Cortex of kidney (tissue), 1 donor: ENCODE measurements at places on chromosomes 11 and 22.

- no peak for DNase-seq
Measured at GRCh38 chr11:17699147-17700114, 19.9 kb upstream of the MYOD1 start.

DNA sequence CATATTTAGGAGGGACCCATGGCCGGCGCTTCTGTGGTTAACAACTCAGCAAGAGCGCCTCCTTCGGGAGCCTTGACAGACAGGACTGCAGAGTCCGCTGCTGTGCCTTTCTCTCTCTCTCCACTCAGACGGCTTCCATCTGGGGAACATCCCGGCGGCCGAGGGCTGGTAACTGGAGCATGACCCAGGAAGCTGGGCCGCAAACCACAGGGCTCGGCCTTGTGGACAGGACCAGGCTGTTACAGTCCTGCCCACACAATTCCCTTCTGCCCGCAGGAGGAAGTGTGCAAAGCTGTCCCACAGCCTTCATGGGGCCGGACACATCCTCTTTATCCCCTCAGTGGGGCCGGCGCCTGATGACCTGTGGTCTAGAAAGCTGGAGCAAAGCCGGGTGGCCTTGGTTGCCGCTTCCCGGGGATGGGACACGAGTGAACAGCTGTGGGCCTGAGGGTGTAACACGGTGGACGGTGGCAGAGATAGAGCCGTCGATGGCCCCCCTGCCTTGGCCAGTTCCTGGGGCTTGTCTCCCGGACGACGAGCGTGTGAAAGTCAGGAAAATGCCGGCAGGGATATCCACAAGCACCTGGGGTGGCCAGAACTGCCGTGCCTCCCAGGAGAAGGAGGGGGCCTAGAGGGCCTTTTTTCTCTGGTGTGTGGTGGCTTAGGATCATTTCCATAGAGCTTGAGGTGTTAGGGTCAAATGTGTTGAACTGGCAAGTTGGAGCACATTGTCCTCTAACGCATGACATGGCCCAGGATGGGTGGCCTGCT, 50.1 kb downstream of the FBLN1 start:
- DNase-seq: no peak

DNA sequence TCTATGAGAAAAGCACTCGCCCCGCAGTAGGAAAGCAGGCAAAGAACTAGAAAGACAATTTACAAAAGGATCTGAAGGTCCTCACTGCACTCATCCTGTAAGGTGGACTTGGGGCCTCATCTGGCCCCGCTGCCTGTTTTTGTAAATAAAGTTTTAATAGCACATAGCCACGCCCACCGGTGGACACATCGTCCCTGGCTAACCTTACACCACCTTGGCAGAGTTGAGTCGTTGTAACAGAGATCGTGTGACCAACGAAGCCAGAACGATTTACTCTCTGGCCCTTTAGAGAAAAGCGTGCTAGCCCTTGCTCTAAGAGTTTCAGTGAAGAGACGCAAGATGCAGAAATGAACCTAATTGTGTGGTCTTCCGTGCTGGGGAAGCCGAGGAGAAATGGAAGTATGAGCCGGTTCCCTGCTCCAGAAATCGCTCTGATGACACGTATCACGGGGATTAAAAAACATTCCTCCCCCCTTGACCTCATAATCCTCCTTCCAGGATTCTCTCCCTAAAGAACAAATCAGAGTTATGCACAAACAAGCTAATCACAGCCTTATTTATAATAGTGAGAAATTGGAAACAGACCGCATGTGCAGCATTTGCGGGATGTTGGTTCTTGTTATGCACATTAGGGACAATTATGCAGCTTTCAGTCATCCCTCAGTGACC, 80.1 kb downstream of the CDKN1C start:
- no peak for DNase-seq

DNA sequence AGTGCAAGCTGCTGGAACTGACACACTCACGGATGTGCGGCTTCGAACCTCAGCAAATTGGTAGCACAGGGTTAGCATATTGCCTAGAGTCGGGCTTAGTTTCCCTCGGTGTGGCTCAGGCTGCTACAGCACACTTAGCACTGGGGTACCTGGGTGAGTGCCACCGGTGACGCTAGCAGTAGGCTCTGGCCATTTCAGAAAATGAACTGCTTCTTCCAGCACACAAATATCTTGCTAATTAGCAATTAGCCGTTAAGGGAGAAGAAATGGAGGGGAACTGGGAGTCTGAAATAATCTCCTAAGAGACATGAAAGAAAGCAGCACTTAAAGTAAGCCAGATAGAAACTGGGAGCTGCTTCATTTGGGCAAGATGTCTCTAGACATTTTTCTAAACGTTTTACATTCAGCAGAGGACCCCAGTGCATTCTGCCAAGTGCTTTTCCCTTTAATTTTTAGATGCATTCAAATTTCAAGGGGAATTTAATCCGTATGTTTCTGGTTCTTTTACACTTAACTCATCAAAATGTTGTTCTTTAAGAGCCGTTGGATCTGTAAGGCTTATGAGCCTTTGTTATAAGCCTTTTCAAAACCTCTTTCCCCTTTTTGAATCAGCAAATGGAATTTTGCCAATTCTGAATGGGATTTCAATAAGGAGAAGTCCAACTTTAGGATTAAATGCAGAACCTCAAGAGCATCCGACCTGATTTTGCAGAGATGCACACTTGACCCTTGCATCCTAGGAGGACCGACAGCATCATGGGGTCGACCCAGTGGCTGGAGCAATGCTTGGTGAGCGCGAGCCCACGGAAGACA, 708.1 kb downstream of the NTM start:
- no peak for DNase-seq

- no peak for DNase-seq
Measured at GRCh38 chr11:117094776-117095175, 3.5 kb downstream of the SIK3 start.

GRCh38 chr11:108788565-108789199, 123.8 kb downstream of the DDX10 start:
- no peak for DNase-seq

DNA sequence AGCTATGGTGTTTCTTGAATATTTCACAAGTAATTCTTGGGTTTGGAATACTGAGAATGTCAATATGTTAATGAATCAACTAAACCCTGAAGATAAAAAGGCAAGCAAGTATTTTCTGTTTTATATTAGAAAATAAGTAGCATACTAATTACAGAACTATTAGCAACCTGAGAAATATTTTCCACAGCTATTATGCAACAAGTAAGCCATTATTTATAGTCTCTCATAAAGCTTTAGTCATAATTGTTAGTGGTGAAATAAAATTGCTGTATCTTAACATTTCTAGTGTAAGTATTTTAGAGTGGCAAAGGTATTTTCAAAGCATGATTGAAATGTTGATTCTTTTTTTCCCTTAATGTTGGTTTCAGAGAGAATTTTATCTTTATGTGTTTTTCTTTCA, 53.3 kb downstream of the FAR1 start:
- DNase-seq: no peak

DNA sequence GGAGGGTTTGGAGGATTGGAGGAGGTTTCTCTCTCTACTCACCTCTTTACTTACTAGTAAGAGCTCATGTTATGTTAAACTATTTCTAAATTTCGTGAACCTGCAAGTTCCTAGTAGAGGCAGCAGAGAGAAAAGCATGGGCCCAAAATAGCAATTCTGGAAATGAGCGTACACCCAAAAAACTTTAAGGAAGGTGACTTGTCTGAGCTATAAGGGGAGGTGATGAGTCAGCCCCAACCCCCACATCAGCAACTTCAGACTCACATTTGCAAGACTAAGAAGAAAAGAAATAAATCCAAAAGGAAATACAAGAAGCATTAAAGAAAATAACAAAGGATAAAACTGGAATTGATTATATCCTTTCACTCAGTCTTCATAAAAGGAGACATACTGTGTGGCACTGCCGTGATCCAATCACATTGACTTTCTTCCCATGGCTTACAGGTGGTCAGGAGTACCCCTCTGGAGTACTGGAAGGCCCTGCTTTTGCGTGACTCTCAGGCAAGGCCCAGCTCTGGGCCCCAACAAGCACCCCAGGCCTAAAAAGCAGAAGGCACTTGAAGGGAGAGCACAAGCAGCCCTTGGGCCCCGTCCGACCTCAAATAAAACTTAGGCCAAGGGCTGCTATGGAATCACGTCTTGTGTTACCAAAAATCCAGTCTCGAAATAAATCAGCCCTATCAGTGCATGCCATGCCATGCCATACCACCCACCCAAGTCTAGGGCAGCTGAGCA, 14.3 kb downstream of the PACSIN2 start:
- DNase-seq: no peak

GRCh38 chr11:11095831-11096723, 238.2 kb upstream of the ZBED5 start:
- DNase-seq: no peak

- no peak for DNase-seq
Measured at GRCh38 chr22:37283393-37283937, 1.2 kb downstream of the CYTH4 start.

DNA sequence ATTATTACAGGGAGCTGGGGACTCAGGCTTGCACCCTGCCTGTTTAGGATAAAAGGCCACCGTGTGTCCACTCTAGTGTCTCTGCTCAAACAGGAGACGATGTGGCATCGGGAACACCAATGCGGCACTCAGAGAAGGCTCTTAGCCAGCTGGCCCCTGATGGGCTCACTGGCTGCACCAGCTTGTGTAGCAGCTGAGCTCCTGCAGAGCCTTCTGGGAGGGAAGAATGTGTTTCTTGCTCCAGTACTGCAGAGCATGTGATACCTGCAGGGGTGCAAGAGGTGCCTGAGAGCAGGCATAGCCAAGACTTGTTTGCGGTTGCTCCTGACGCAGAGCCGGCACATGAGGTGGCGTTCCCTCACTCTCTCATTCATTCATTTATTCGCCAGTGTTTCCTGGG, 44.4 kb upstream of the KCNQ1OT1 start:
- no peak for DNase-seq

DNA sequence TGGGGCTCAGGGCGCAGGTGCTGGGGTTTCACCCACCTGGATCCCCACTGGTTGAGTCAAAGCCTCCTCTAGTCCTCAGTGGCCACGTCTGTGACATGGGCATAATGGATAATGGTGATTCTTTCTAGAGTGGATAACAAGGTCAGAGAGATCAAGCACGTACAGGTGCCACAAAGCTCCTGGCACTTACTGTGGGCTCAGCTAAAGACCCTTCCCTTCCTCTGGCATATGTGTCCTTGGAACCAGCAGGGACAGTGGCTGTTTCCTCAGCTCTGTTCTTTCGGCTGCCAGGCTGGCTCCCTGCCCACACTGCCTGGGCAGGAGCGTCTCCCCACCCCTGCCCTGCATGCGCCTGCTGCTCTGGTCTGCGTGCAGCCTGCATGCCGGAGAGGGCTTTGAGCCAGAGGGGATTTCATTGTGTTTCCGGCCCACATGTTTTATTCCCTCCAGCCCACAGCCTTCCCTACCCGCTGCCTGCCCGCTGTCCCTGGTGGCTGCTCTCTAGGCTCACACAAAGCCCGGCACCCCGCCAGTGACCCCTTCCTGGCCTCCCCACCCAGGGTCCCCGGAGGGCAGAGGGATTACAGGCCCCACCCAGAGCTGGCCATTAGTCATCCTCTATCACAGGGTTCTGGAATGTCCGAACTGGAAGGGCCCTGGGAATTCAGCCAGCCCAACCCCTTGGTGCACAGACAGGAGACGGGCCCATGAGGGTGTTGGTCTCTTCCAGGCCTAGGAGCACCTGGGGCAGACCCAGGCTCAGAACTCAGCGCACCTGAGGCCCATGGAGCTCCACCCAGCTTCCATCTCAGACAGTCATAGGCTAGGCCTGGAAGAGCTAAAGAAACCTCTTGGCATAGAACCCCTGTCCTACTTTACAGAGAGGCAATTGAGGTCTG, 55.3 kb upstream of the GCAT start:
- DNase-seq: no peak

DNA sequence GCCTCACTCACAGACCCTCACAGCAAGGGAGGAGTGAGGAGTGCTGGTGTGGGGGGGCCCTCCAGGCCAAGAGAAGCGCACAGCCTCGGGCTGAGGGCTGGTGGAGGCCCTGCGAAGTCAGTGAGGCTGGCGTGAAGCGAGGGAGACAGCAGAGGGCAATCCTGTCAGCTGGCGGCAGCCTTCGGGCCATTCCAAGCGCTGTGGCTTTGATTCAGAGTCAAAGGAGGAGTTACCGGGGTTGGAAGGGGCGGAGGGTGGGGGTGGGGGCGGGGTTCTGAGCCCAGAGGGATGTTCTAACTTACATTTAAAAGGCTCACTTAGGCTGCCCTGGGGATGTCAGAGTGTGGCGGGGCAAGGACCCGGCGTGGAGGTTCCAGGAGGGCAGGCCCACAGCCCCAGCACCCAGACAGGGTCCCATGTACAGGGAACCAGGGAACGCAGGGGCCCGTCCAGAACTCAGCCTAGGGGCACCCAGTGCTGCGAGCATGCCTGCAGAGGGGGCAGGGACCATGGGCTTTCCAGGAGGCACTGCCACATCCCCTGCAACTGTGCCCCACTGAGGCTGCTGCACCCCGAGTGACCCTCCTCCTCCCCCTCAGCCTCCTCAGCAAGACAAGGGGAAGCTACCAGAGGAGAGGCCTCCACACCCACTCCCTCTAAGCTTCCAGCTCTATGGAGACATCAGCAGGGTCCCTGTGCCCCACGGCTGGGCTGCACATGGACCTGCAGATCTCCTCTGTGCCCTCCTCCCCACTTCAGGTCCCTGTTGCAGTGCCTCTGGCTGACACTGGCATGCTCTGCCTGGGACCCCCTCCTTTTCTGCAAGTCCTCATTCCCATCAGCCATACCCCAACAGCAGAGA, 39.7 kb upstream of the TTLL12 start:
- DNase-seq: no peak

- no peak for DNase-seq
Measured at GRCh38 chr22:37284805-37285355, 2.6 kb downstream of the CYTH4 start.

- no peak for DNase-seq
Measured at GRCh38 chr11:131809203-131809918, 438.9 kb downstream of the NTM start.

GRCh38 chr11:104134745-104135144, 29.2 kb downstream of the PDGFD start:
- no peak for DNase-seq

DNA sequence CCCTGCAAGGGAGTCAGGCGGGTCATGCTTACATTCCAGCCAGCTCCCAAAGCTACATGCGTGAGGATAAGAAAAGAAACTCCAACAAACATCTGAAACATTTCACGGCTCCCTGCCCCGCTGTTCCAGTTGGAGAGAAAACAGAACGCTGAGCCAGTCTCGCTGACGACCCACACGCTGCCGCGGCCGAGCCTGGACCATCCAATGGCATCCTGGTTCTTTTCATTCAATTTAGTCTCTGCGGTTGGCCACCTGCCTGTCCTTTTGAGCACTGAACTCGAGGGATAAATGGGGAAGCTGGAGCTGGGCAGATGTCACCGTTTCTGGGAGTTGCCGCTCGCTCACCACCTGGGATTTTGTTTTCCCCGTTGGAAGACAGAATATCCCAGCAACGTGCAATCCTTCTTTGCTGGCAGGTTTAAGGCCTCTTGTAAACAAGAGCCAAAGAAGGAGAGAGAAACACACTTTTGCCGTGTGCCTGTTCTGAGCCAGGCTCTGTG, 45.3 kb upstream of the SHISAL1 start:
- DNase-seq: no peak

DNA sequence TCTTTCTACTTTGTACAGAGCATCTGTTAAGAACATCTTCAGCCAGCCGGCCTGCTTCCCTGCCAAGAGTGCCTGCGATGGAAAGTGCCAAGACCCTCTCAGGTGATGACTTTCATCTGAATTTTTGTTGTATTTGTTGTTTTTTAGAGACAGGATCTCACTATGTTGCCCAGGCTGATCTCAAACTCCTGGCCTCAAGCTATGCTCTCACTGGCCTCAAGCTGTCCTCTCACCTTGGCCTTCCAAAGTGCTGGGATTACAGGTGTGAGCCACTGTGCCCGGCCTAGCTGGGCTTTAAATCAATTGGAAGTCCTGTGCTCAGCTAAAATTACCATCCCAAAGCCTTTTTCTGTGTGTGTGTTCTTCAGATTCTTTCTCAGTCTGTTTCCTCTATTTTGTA, 64.2 kb upstream of the ADORA2A start:
- no peak for DNase-seq

- DNase-seq: no peak
Measured at GRCh38 chr11:81870815-81871214, 862.8 kb downstream of the FAM181B start.
